ENCODE measurements at places on chromosomes 16 and 17.

- DNase-seq = no peak
Measured at GRCh38 chr17:77942112-77942988, 16.2 kb upstream of the TNRC6C start.

DNA sequence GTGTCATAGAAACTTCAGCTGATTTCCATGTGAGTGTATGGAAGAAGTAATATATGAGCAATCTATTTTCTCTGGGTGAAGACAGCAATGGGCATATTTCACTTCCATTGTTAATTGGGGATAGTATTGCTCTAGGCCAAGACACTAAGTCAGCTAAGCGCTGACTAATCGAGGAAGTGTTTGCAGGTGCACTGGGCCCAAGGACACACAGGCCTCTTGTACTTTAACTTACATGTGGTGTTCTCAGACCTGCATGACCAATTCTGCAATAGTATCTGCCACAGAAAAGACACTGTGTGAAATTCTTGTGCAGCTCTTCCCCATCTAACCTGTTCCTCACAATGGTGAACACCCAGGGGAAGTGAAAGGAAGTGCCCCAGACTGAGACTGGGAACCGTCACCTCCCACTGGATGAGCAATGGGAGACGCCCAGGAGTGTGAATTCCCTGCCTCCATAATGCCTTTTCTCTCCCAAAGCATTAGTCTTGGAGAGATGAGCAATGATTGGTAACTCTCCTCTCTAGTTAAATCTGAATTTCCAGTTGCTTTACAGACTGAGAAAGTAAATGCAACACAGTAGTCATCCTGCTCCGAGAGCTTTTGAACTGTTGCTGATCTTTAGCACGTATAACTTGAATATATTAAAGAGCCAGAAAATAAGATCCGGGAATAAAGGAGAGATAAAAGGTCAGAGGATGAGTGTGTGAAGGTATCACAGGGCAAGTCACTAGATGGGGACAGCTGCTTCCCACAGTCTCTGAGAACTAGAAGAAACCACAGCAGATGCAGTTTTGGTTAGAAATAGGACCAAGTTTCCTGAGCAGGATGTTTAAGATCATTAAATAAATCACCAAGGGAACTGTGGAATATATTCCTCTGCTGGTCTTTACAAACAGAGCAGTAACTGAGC, 82.6 kb downstream of the CDK5R1 start:
- no peak for DNase-seq

DNA sequence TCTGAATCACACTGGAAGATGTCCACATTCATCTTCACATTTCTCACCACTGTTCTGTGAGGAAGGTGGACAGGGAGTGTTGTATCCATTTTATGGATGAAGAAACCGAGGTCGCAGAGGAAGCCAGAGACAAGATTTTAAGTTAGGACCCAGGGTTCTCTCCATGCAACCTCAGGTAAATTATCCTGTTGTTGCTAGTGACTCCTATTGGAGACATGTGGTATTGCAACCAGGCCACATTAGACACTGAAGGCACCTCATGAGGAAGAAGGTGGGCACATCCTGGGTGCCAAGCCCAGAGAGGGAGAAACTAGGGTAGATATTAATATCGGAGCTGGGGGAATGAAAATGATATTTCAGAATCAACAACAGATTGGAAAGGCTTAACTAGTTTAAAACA, 8.5 kb upstream of the WNT9B start:
- DNase-seq = no peak

- DNase-seq = no peak
Measured at GRCh38 chr16:10932959-10933710, 9.1 kb downstream of the DEXI start.

- no peak for DNase-seq
Measured at GRCh38 chr17:9343516-9343915, 232.1 kb downstream of the STX8 start.

GRCh38 chr17:18889658-18890057, 31.7 kb downstream of the PRPSAP2 start:
- no peak for DNase-seq

DNA sequence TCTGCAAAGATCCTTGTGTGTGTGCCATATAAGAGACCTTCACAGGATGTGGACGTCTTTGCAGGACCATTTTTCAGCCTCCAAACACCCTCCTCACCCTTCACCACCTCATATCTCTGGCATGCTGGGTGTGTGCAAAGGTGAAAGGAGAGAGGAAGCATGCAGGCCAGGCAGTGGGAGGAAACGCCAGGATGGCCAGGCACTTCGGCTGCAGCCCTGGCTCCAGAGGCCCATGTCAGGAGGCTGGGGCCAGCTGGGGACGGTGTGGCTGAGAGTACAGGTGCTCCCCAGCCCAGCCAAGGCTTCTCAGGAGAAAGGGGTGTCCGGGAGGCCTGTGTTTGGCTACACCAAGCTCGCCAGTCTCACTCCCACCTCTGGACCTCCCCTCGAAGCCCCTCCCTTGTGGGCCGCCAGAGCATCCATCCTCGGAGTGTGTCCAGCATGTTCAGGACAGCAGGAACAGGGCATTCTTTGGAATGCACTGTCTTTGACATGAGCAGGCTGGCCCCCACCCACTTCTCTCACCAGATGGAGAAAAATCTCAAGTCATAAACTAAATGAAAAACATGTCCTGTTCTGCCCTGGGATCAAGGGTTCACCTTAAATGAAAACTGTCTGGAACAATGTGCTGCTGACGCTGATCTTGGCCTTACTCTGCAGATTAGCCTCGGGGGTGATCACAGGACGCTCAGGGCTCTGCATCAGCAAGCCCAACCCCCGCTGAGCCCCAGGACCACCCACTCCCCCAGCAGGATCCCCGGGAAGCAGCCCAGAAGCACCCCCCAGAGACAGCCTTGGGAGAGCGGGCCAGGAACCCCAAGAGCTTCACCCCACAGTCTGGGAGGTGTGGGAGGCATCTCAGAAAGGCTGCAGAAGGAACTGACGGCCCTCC, 15.9 kb downstream of the PEMT start:
- DNase-seq = no peak

DNA sequence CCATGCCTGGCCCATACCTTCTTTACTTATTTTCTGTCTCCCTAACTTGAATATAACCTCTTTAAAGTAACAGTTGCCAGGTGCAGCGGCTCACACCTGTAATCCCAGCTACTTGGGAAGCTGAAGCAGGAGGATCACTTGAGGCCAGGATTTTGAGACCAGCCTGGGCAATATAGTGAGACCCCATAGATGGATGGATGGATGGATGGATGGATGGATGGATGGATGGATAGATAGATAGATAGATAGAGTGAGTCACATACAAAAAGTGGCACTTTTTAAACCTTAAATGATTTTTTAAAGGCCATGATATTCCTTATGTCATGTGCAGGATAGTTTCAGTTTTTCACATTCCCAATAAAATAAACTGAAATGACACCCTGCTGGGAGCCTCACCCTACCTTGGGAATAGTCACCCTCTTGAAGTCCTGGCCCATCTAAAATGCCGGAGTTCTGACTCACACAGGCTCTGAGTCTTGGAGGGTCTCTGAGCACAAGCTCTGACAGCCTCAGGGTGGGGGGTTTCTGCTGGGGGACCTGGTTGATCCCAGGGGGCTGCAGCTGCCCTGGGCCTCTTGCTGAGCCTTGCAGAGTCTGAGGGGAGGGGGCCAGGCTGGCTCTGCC, 26.2 kb downstream of the CPNE2 start:
- no peak for DNase-seq

DNA sequence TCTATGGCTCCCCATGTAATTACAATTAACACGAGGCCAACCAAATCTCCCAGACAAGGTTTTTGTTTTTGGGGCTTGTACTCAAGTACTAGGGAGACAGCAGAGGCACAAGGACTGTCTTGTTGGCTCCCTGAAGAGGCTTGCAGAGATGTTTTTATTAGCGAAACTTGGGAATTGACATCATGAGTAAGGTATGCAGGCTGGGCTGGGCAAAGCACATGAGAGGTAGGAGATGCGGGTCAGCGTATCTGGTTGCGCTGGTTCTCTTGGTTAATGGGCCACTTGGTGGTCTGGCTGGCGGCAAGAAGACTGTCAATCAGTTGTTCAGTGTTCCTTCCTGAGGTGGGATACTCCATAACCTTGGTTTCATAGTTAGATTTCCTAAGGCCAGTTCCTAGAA, 28.9 kb downstream of the LCMT1 start:
- DNase-seq = no peak

GRCh38 chr16:59665618-59666220, 931.6 kb upstream of the GOT2 start:
- DNase-seq = no peak

GRCh38 chr16:69345923-69346322, 5.7 kb downstream of the TMED6 start:
- no peak for DNase-seq

GRCh38 chr16:85225257-85225656, 113.0 kb upstream of the CIBAR2 start:
- DNase-seq = no peak

GRCh38 chr16:54405478-54405877, 118.9 kb upstream of the IRX3 start:
- DNase-seq = no peak

GRCh38 chr16:58733671-58734458, at the start of gene GOT2:
GOT2 (minus strand) TSS chr16:58734316; CDS start chr16:58734228, 88 bp downstream.
- DNase-seq = peak; percentile 74

- no peak for DNase-seq
Measured at GRCh38 chr16:50360033-50360778, 8.6 kb downstream of the BRD7 start.

- DNase-seq = no peak
Measured at GRCh38 chr16:58464916-58465731, 34.8 kb upstream of the NDRG4 start.

Measured in activated T-cell treated with anti-CD3 and anti-CD28 coated beads for 4 hours (primary cell).